ENCODE measurements at places on chromosomes 6 and 20. TPM values are rescaled to one million over a fixed set of nuclear protein-coding genes. Genes with fewer than 3 reads are reported as not detected.

DNA sequence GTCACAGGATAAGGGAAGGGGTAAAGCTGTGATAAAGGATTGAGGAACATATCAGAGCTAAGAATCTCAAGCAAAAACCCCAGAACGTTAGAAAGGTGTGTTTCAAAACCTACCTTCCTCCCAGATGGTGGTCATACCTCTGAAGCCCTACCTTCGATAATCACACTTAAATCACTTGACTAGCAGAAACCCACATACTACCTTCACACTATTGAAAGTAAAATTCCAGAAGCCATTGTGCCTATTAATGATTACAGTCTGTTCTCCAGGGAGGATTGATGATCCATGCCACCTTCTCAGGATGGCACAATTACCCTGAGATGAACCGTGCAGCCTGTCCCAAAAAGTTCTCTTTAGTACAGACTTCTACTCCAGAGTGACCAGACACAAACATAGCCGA is 72.3 kb upstream of the SOX4 start:
- no peaks in the 10 kb centered on the region for H3K4me1 ChIP-seq
- no peak for DNase-seq
- no peaks in the 10 kb centered on the region for H3K27me3 ChIP-seq
- no peaks in the 10 kb centered on the region for H3K36me3 ChIP-seq
- H3K27ac ChIP-seq, result no peak overlapping the region

- H3K27ac ChIP-seq, result no peak overlapping the region
- peaks cover 14% of the 10 kb centered on the region for H3K4me1 ChIP-seq
- peak; percentile 74 for DNase-seq
- H3K27me3 ChIP-seq, result peaks cover 4% of the 10 kb centered on the region
- no peak overlapping the region for H3K4me3 ChIP-seq
These were observed 39.9 kb downstream of the TMC2 start for GRCh38 chr20:2576317-2576727.

DNA sequence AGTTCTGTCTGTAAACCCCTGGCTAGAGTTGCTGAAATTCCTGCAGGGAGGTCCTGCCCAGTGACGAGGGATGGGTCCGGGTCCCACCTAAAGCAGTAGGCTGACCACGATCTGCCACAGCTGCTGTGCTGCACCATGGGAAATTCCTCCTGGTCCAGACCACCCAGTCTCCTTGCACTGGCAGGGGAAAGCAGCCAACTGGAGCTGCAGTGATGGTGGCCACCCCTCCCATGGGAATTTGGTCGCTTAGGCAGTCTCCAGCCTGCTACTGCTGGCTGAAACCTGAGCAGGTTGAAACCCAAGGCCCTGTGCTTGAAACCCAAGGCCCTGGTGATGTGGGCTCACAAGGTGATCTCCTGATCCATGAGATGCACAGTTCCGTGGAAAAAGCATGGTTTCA is 23.9 kb upstream of the MOXD1 start:
- H3K36me3 ChIP-seq, result no peaks in the 10 kb centered on the region
- no peak for DNase-seq
- H3K27ac ChIP-seq, result no peak overlapping the region

GRCh38 chr6:166306378-166307081 is 1.7 kb downstream of the PRR18 start:
- H3K4me3 ChIP-seq, result no peak overlapping the region
- DNase-seq, result no peak
- H3K4me1 ChIP-seq, result peaks cover 13% of the 10 kb centered on the region
- no peak overlapping the region for H3K27ac ChIP-seq
- H3K36me3 ChIP-seq, result no peaks in the 10 kb centered on the region

The GTSF1L gene
- polyA plus RNA-seq, result not detected

DNA sequence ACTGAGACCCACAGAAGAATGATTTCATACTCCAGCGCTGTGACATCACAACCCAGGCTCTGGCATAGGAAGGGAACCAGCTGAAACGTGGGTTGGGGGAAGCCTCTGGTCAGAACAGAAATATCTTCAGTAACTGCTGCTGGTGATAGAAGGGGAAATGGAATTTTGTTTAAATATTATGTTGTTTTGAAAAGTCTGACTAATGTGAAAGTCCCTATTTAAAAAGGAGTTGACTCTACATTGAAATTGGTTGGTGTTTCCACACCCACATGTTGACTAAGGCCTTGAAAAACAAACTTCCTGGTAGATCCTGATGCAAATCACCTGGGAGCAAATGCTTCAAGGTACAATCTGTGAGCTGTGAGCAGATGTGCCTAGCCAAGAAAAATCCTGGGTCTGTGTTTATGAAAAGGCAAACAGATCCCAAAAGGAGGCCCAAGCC is 24.5 kb upstream of the TCP11 start:
- peaks cover 9% of the 10 kb centered on the region for H3K4me1 ChIP-seq
- H3K27me3 ChIP-seq, result no peaks in the 10 kb centered on the region
- no peak for DNase-seq
- no peaks in the 10 kb centered on the region for H3K36me3 ChIP-seq
- H3K4me3 ChIP-seq, result no peak overlapping the region

DNA sequence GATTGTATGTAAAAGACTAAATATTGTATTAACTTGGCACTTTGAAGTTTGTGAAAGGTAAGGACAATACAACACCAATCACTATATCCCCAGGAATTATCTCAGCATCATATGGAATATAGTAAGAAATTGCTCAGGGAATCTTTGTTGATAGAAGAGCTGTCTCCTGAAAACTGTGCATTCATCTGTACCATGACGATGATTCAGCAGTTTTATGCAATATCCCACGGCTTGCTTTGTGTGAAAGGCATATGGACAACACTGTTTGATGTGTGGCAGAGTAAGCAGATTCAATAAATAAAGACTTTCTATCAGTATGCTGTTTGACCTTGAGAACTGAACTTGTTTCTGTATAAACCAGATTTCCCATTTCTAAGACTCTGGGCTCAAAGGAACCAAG is 147.5 kb upstream of the PLN start:
- H3K4me3 ChIP-seq, result no peak overlapping the region
- H3K27ac ChIP-seq, result no peak overlapping the region
- no peaks in the 10 kb centered on the region for H3K36me3 ChIP-seq
- H3K27me3 ChIP-seq, result no peaks in the 10 kb centered on the region
- H3K4me1 ChIP-seq, result no peaks in the 10 kb centered on the region

GRCh38 chr6:77463308-77463860 is at the start of gene HTR1B:
TSS of gene HTR1B (minus strand) at chr6:77463491. CDS start at chr6:77463403, 88 bp downstream.
- H3K27me3 ChIP-seq, result no peaks in the 10 kb centered on the region
- DNase-seq, result no peak
- H3K36me3 ChIP-seq, result no peaks in the 10 kb centered on the region
- peak within 1 kb of the TSS; percentile 61 for H3K4me3 ChIP-seq
- H3K4me1 ChIP-seq, result no peaks in the 10 kb centered on the region

- DNase-seq, result no peak
- H3K4me3 ChIP-seq, result no peak overlapping the region
- H3K27ac ChIP-seq, result no peak overlapping the region
- H3K27me3 ChIP-seq, result peaks cover 9% of the 10 kb centered on the region
- no peaks in the 10 kb centered on the region for H3K36me3 ChIP-seq
These were observed 58.8 kb downstream of the TPD52L1 start for GRCh38 chr6:125212377-125212776.

The AGPAT4 gene
- 3.9 TPM for polyA plus RNA-seq

The NMBR gene
- not detected for polyA plus RNA-seq

- no peak for DNase-seq
- no peaks in the 10 kb centered on the region for H3K4me1 ChIP-seq
- no peaks in the 10 kb centered on the region for H3K27me3 ChIP-seq
- H3K4me3 ChIP-seq, result no peak overlapping the region
These were observed 291.0 kb upstream of the SUPT3H start for GRCh38 chr6:45668705-45669104.

DNA sequence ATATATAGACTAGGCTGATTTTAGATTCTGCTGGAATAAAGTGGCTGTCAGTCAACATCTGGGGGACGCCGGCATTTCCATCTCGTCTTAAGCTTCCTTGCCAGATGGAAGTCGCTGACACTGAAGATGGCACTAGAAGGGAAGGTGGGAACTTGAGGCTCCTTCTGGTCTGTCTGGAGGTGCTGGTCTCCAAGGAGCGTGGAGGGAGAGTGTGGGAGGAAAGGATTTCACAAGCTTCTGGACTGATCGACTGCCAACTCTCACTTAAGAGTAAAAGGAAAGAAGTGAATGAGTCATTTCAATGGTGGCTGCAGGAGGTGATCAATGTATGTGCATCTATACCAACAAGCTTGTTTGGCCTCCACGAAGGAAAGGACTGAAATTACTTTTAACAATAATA is 40.4 kb downstream of the DUSP22 start:
- H3K36me3 ChIP-seq, result no peaks in the 10 kb centered on the region
- no peak for DNase-seq
- no peaks in the 10 kb centered on the region for H3K4me1 ChIP-seq
- H3K4me3 ChIP-seq, result no peak overlapping the region
- peaks cover 34% of the 10 kb centered on the region for H3K27me3 ChIP-seq
- H3K27ac ChIP-seq, result no peak overlapping the region

The TP53TG5 gene
- polyA plus RNA-seq, result not detected

- DNase-seq, result no peak
- H3K4me1 ChIP-seq, result peaks cover 13% of the 10 kb centered on the region
- no peaks in the 10 kb centered on the region for H3K36me3 ChIP-seq
- peaks cover 47% of the 10 kb centered on the region for H3K27me3 ChIP-seq
These were observed 48.7 kb downstream of the PSMG4 start for GRCh38 chr6:3307436-3307835.

GRCh38 chr6:82371799-82372546 is 8.4 kb downstream of the TPBG start:
- peaks cover 28% of the 10 kb centered on the region for H3K36me3 ChIP-seq
- H3K27me3 ChIP-seq, result no peaks in the 10 kb centered on the region
- H3K4me1 ChIP-seq, result no peaks in the 10 kb centered on the region
- DNase-seq, result no peak
- H3K4me3 ChIP-seq, result no peak overlapping the region

The REM1 gene
- polyA plus RNA-seq, result 7.1 TPM

GRCh38 chr6:33691456-33692077 is 19.9 kb downstream of the UQCC2 start:
- no peak overlapping the region for H3K4me3 ChIP-seq
- H3K4me1 ChIP-seq, result peaks cover 24% of the 10 kb centered on the region
- peaks cover 8% of the 10 kb centered on the region for H3K36me3 ChIP-seq

DNA sequence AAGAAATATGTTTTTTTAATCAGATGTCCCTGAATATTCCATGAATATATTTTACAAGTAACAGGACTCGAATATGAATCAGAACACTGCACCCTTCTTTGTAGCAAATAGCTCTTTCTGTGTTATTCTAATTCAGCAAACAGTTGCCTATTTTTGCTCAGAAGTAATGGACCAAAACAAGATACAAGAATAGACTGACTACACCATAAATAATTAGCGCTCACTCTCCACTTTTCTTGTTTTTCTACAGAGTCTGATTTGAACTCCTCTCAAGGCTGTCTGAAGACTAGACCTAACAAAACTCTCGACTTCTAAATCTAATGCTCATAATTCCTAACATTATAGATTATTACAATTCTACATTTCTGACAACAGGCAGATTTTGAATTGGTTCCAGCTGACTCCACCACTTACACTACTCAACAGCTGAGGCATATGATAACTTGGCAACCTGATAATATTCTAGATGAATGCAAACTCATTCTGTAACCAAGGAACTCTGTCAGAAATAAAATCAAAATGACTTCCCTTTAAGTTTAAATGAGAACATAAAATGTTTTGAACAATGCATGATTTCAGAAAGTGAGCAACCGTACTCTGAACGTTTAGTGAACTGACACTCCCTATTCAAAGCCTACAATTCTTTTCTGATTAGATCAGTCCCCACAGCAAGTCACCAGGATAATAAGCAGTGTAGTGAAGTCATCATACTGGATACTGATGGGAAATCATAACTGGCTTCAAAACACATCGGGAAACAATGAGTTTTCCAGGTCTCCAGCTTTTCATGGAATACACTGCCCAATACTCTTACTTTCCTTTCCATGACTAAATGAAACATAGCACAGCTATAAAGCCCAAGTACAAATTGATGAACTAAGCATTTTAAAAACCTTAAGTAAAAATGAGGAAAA is 114.2 kb upstream of the BEND6 start:
- 0 out of 2 replicates have a peak, but pooled peaks cover 1% of the 10 kb centered on the region for H3K36me3 ChIP-seq
- peak overlapping the region; percentile 95 for H3K4me3 ChIP-seq
- peak; percentile 60 for DNase-seq
- H3K27me3 ChIP-seq, result no peaks in the 10 kb centered on the region
- H3K4me1 ChIP-seq, result peaks cover 23% of the 10 kb centered on the region

The WFDC10B gene
- not detected for polyA plus RNA-seq

The PDE10A gene
- 0.43 TPM for polyA plus RNA-seq

GRCh38 chr6:247351-247750 is 44.9 kb upstream of the DUSP22 start:
- no peaks in the 10 kb centered on the region for H3K4me1 ChIP-seq
- no peak overlapping the region for H3K4me3 ChIP-seq
- peaks cover 15% of the 10 kb centered on the region for H3K27me3 ChIP-seq

DNA sequence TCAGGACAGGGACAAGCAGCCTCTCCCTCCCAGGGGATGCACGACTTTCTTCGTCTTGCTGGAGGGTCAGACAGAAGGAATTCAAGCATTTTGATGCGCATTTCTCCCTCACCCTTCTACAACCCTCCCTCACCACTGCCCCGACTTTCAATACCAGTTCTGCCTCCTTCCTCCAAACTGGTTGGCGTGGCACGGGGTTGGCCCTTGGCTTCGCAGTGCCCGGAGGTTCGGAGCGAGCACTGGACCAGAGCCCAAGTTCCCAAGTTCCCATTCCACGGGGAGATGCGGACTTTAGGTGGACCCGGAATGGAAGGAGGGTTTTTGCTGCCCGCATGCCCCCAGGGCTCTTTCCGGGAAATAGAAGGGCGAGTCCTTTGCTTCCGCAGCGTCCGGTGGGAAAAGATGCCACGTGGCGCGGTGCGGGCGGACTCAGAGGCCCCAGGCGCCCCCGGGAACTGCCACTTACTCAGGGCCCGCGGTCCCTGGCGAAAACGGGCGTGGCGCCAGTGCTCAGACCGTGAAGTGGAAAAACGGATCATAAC is 8.0 kb upstream of the LAMP5 start:
- no peak overlapping the region for H3K27ac ChIP-seq
- H3K36me3 ChIP-seq, result no peaks in the 10 kb centered on the region
- no peaks in the 10 kb centered on the region for H3K27me3 ChIP-seq
- no peaks in the 10 kb centered on the region for H3K4me1 ChIP-seq
- H3K4me3 ChIP-seq, result no peak overlapping the region

- no peak overlapping the region for H3K27ac ChIP-seq
- H3K4me1 ChIP-seq, result peaks cover 9% of the 10 kb centered on the region
- H3K4me3 ChIP-seq, result no peak overlapping the region
- H3K36me3 ChIP-seq, result no peaks in the 10 kb centered on the region
These were observed 40.9 kb downstream of the LY86 start for GRCh38 chr6:6629402-6629801.

- H3K27ac ChIP-seq, result peak overlapping the region; percentile 55
- peak overlapping the region; percentile 71 for H3K4me3 ChIP-seq
- peaks cover 7% of the 10 kb centered on the region for H3K4me1 ChIP-seq
These were observed 611 bp upstream of the RAB22A start for GRCh38 chr20:58308680-58309527.

DNA sequence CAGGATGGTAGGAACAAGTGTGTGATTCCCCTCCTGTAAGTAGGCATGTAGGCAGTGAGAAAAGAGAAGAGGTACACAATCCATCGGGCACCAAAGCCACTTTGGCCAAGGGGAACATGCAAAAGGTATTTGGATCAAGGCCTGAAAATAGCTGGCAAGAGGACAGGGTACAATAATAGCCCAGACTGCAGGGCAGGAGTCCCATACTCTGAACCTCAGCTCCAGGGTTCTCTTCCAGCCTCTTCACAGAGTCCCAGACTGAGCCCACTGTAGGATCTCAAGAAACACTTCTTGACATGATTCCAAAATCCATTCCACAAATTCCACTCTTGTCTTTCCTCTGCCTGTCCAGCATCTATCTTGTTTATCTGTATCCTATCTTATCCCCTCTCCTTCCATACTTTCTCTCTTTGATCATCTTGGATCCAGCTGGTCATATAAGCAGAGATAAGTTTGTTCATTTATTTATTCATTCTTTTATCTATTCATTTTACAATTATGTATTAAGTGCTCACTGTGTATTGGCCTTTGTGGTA is 19.7 kb downstream of the ACSS2 start:
- DNase-seq, result no peak
- H3K27me3 ChIP-seq, result no peaks in the 10 kb centered on the region
- no peak overlapping the region for H3K27ac ChIP-seq
- H3K4me3 ChIP-seq, result no peak overlapping the region
- no peaks in the 10 kb centered on the region for H3K36me3 ChIP-seq
- peaks cover 7% of the 10 kb centered on the region for H3K4me1 ChIP-seq

Measured in SK-N-SH (cell line).